ENCODE measurements at places on chromosomes 1 and 21.

- peak; percentile 75 for ATAC-seq
Measured at GRCh38 chr21:25967181-25967900, 203.2 kb downstream of the APP start.

DNA sequence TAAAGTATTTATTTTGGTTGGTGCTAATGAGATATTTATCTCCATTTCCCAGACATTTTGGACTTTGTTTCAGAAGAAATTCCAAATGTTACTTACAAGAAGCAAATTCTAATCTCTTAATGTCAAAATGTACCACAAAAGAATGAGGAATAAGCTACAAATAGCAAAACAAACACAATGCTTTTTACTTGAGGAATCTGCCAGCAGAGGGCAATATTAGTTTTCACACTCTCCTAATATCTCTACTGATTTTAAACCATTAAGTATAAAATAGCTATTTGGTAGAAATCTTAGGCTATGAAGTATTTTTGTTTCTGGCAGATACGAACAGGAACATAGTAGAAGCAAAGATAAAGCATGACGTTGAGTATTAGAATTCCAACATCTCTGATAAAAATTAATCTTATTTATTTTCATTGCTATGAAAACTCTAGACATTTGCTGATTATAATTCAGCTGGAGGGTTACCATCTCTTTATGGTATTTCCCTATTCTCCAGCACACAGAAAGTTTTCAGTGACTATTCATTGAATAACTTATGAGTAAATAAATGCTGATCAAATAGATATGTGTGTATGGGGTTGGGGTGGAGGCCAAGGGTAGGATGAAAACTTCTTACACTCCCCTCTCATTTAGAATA is 13.4 kb upstream of the HMCN1 start:
- no peak for ATAC-seq

GRCh38 chr1:100785470-100786052 is 66.0 kb downstream of the VCAM1 start:
- no peak for ATAC-seq

GRCh38 chr21:42536601-42537000 is 22.9 kb downstream of the SLC37A1 start:
- no peak for ATAC-seq

- ATAC-seq, result peak; percentile 81
Measured at GRCh38 chr1:241706967-241707366, 54.9 kb downstream of the WDR64 start.

DNA sequence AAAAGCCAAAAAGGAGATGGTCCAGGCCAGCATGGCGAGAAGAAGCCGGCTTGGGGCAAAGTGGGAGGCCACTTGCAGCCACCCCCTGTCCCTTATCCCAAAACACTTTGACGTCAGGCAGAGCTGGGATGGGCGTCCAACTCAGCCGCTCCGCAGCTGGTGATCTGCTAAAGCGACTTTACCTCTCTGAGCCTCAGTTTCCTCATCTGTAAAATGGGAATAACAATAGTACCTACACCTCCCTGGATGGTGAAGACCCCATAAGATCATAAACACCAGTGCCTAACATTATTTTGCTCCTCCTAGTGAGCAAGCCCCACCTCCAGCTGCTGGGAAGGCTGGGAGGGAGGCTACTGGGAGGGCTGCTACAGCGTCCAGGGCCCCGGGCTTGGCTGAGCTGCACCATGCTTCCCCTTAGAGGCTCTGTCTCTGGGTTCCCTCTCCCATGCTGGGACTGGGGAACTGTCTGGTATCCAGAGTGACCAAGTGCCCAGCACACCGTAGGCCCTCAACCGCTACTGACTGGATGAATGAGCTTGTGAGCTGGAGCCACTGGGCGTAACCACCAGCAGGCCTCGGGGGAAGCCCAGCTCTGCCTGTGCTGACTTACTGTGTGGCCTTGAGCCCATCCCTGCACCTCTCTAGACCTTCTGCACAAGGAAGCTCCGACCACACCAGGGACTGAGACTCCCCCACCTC is 18.3 kb downstream of the IFFO2 start:
- peak; percentile 7 for ATAC-seq

GRCh38 chr1:112614460-112615065 is 4.4 kb downstream of the ST7L start:
- ATAC-seq, result peak; percentile 23

DNA sequence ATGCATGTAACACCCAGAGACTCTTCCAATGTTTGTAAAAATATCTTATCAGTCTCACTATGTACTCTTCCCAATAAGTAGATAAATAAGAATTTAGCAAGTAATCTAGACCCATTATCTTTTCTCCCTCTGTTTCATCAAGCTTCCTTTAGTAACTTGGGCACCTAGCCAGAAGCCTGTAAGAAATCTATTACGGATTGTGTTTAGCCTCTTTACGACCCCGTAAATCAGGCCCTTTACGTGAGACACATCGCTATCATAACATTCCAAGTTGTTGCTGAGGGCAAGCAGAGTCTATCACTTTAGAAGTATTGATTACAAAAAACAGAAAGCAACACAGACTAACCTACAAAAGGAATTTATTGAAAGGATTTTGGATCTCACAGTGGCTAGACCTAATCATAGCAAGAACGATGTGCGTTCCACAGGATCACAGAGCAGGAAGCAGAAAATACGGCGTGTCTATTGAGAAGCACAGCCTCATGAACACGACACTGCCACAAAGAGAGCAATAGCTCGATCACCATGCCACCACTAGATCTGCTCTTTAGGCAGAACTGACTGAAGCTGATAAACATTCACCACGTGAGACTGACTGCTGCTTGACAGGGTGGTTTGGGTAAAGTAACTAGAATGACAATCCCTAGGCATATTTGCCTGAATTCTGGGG is 922.1 kb downstream of the AMY1C start:
- no peak for ATAC-seq

DNA sequence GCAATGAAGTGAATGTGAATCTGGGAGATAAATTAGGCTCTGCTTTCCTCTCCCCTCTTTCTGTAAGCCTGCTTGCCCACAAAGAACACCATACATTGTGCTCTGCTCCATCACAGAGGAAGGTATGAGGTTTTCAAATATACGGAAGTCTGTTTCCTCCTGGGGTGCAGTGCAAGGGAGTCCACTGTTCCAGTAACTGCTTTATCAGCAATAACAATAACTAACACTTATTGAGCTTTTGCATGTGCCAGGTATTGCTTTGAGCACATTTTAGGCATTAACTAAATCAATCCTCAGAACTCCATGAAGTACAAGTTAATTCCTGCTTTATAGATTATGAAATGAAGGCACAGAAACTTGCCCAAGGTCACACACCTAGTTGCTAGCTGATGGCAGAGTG is 10.0 kb downstream of the LTN1 start:
- ATAC-seq, result no peak

DNA sequence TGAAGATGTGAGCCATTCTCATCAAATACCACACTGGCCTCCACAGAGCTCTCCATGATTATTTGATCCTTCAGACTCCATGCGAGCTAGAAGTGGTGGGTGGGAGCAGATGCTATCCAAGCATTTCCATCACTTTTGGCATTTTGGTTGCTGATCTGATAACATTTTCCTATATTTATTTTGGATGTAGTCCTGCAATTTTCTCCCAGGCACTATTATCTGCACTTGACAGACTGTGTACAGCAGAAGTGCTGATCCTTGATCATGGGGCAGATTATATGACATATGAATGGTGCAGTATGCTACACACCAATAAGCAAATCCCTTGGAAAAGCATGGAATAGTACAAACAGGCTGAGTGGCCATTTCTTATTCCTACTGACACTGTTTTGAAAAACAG is 167.6 kb upstream of the LRRC7 start:
- no peak for ATAC-seq
